ENCODE measurements at places on chromosomes 13 and 19.
A peak's percentile ranks its signal among the peaks of the same experiment; 100 is the strongest.

- no peak for DNase-seq
Observed at GRCh38 chr13:22226086-22226485, 555.2 kb downstream of the FGF9 start.

DNA sequence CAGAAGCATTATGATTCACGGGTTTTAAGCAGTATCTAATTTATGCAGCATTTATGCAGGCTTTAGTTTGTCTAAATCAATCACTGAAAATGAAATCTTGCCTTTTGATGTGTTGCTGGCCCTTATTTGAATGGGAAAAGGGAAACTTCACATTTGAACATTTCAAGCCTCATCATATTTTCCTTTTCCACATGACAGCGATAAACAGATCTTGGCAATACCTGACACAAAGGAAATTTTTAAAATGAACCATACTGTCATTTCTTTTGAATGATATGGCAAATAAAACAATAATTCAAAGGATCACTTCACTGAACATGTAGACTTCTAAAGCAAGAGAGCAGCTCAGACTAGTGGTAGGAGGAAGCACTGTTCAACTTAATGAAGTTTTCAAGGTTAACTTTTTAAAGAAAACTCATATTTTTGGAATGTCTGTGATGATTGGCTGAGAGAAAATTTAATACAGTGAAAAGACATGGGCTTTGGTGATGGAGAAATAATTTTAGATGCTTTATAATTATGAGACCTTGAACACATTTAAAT, 198.1 kb downstream of the OXGR1 start:
- no peak for DNase-seq

- DNase-seq, result no peak
Observed at GRCh38 chr13:112704308-112705145, 14.7 kb downstream of the ATP11A start.

DNA sequence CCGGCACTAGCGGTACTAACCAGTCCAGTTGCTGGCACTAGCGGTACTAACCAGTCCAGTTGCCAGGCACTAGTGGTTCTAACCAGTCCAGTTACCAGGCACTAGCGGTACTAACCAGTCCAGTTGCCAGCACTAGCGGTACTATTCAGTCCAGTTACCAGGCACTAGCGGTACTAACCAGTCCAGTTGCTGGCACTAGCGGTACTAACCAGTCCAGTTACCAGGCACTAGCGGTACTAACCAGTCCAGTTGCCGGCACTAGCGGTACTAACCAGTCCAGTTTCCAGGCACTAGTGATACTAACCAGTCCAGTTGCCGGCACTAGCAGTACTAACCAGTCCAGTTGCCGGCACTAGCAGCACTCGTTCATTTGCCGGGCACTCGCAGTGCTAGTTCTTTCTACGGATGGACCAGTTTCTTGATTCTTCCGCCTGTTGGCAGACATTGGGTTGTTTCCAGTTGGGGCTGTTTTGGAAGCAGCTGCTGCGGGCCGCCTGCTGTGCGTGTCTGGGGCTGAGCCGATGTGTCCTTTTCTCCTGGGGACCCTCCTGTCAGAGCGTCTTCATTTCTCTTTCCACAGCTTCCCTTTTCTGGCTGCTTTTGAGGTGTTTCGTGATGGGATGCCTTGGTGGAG, 123.4 kb upstream of the MCF2L start:
- DNase-seq, result no peak

- DNase-seq, result peak; percentile 9
Observed at GRCh38 chr19:57171551-57172081, 4.3 kb upstream of the DUXA start.

DNA sequence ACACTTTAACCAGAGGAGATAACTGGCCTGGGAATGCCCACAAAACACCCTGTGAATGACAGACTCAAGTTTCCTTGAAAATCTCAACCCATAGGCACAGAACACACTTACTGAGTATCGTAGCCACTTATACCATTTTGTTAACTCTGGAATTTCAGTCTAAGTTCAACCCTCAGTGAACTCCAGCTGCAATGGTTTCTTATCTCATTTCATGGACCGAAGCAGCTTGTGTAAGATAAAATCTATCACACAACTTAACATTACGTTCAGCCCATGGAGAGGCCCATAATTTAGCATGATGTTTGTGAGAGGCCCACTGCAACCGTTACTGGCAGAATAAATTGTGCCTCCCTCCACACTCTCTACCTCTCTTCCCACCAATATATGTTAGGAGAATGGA, 323.0 kb downstream of the DNAJC15 start:
- DNase-seq, result no peak

DNA sequence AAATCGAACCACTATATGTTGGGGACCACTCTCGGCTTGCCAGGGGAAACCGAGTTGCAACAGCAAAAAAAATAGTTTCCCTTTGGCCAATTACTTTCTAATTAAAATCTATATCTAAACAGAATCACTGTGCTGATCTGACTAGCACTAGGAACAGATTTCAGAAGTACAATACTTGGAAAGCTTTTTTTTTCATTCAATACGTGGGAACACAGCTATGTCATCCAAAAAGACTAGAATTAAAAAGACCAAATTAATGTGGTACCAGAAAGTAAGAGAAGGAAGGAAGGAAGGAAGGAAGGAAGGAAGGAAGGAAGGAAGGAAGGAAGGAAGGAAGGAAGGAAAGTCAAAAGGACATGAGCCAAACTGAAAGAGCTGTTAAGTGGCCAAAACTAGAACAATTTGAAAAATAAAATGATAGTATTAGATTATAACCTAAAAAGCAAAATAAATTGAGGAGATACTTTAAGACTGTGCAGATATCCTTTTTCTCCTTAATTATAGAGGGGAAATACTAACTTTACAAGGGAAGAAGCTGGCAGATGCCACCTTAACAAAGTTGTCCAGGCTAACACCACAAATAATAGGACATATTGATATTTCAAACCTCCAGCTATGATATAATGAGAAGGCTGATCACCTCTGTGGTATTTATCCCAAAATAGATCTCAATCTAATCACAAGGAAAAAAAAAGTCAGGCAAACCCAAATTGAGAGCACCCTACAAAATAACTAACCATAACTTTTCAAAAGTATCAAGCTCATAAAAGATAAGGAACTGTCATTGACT, 63.9 kb downstream of the DIAPH3 start:
- DNase-seq, result no peak

GRCh38 chr19:850221-850978, 1.7 kb upstream of the ELANE start:
- peak; percentile 85 for DNase-seq

DNA sequence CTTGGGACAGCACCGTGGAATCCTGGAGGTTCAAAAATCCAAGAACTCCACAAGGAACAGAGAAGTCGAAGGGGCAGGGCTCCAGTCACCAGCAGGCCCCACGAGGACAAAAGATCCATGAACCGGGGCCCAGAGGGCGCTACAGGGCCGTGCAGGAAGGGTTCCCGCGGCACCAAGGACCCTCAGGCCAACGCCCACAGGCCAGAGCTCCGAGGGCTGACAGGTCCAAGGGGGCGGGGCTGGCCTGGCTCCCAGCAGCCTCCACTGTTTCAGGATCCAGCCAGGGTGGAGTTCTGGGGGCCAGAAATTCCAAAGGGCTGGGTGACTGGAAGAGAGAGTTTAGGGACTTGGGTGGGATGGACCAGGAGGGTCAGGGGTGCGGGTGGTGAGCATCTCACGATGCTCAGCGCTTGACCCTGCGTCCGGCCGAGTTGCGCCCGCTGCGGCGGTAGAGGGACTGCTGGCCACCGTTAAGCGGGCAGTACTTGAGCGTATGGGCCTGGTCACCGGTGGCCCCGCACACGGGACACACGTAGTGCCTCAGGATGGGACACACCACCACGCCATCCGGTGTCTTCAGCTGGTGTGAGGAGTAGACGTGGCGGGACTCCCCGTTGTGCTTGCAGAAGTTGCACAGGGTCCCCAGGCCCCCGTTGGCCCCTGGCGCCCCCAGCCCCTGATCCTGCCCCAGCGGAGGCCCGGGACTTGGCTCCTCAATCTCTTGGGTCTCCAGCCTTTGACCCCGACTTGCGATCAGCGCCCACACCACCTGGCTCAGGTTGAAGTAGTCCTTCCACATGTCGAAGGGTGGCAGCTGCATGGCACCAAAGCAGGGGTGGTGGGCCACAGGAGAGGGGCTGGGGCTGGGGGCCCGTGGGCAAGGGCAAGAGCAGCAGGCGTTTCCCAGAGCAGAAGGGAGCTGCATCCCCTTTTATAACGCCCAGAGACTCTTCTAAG, at the start of gene NANOS2:
NANOS2 (minus strand) TSS at position 905 of the 957 bp plus-strand sequence; CDS start at position 820, 85 bp downstream.
- DNase-seq, result no peak

- no peak for DNase-seq
Observed at GRCh38 chr13:95033890-95034289, 267.4 kb downstream of the ABCC4 start.

- no peak for DNase-seq
Observed at GRCh38 chr19:5512715-5513114, 55.0 kb downstream of the TINCR start.

DNA sequence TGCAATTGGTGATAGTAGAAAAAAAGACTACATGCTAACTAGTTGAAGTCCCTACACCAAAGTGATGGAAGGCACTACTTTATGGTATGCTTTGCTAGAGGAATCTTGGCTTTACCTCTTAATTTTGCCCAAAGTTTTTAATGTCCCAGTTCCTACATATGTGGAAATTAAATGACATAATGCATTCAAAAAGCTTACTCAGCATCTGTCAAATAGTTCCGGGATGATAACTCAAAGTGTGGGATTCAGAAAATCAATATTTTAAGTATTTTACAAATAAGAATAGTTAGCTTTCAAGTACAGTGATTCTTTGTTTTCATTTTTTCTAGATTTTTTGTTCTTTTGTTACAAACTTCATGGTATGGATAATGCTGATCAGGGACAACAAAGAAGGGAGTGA, 211.6 kb downstream of the PCDH20 start:
- no peak for DNase-seq

GRCh38 chr13:108895220-108895704, 265.9 kb downstream of the MYO16 start:
- peak; percentile 53 for DNase-seq

- peak; percentile 72 for DNase-seq
Observed at GRCh38 chr13:32234914-32235313, 80.2 kb downstream of the ZAR1L start.
